ENCODE measurements at places on chromosomes 11 and 22.

DNA sequence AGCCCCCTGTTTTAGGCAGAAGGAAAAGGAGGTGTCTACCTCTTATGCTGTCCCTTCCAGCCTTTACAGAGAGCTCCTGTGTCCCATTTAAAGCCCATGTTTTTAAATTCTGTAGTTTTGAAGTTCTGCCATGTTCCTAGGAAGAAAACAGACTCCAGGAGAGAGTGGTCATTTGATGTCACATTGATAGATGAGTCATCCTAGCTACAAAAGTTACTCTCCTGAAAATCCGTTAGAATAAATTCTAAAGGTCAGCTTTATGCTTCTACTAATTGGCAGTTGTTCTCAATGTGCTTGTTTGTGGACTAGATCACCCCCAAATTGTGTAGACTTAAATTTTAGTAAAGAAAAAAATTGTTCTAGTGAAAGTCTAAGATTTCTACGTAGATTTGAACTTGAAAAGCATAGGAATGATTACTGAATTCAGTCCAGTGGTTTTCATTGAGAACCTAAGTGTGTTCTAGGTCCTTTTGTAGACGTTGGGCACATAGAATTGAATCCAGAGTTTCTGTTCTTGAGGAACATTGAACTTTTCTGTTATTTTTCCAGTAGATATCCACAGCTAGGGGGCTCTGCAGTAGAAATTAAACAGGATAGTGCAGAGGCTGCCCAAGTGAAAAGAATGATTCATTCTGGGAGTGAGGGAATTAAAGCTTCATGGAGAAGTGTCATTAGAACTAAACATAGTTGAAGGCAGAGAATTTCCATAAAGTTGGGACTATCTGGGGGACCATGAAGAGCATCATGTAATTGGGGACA, 140.6 kb upstream of the RASSF10 start:
- no peak for DNase-seq

DNA sequence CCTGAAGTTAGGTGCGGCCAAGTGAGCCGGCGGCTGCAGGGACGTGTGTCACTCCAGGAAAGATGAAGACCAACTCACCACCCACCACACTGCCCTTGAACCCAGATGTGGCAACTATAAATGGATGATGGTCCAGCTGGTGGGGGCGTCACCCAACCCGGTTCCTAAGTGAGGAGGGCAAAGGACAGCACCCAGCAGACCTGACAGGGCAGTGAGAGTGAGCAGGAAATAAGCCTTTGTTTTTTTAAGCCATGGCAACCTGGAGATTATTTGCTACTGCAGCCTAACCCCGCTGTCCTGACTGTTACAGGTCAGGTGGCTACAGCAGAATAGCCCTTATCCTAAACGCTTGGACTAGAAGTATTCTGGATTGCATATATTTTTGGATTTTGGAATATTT, 228.9 kb downstream of the CTTN start:
- DNase-seq, result no peak

DNA sequence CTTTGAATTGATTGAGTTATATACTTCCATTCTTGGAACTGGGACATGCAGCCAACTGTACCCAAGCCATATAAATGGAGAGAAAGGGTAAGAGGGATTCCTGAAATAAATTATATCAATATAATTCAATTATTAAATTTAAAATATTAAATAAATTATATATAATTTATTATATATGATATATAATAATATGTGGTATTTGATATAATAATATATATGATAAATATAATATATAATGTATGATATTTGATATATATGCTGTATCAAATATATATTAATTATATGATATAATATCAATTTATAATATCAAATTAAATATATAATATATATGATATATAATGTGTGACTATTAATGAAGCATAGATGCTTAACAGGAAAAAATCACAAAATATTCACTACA, 677.0 kb downstream of the NELL1 start:
- no peak for DNase-seq

DNA sequence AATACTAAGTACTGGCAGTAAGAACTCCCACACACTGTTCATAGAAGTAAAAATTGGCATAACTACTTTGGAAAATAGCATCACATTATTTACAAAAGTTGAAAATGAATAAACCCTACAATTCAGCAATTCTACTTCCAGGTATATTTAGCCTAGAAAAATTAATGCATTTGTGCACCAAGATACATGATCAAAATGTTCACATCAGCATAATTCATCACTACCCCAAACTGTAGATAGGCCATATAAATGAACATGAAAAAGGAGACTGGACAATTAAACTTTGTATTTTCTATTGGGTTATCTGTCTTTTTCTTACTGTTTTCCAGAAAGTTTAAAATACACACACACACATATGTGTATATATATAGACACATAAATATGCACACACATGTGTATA, 5.9 kb downstream of the OR5B21 start:
- no peak for DNase-seq

DNA sequence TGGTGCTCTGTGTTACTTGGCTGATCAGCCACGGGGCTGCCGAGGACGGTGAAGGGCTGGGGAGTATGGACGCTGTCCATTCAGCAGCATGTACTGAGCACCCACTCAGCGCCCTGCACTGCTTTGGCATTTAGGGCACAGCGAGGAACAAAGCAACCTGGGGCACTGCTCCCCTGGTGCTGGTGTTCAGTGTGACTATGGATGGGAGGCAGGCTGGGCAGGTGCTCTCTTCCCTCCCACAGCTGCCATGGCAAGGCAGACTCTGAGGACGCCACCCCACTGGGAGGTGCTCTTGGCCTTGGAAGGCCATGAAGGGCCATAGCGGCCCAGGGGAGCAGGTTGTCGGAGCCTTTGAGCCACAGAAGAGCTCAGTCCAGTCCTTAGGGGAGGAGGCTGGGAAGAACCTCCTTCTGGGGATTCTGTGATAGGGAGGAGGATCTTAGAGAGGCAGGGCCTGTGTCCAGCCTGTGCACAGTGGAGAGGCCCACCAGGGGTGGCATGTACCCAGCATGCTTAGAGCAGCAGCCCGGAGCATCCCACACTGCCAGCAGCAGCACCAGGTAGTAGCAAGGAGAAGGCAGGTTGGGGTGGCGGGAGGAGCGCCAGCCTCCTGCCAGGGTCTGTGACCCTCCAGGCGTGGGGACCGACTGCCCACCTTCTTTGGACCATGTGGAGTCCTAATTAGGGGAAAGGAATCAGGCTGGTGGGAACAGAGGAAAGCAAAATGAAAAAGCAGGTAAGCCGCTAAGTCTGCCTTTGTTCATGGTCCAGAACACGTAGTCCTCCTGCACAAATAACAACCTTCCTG, 141.8 kb downstream of the MPPED1 start:
- DNase-seq, result peak; percentile 72

- DNase-seq, result no peak
Measured at GRCh38 chr11:61753672-61754071, 1.2 kb downstream of the MYRF start.

GRCh38 chr11:13876423-13876822, 86.1 kb upstream of the SPON1 start:
- no peak for DNase-seq

DNA sequence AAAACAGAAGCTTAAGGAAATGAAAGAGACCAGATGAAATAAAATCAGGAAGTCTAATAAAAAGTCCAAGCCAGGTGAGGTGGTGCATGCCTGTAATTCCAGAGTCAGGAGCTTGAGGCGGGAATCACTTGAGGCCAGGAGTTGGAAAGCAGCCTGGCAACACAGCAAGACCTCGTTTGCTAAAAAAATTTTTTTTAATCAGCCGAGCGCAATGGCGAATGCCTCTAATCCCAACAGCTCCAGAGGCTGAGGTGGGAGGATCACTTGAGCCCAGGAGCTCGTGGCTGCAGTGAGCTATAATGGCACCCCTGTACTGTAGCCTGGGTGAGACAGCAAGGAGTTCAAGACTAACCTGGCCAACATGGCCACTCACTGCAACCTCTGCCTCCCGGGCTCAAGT, 8.0 kb downstream of the RAB6A start:
- no peak for DNase-seq

DNA sequence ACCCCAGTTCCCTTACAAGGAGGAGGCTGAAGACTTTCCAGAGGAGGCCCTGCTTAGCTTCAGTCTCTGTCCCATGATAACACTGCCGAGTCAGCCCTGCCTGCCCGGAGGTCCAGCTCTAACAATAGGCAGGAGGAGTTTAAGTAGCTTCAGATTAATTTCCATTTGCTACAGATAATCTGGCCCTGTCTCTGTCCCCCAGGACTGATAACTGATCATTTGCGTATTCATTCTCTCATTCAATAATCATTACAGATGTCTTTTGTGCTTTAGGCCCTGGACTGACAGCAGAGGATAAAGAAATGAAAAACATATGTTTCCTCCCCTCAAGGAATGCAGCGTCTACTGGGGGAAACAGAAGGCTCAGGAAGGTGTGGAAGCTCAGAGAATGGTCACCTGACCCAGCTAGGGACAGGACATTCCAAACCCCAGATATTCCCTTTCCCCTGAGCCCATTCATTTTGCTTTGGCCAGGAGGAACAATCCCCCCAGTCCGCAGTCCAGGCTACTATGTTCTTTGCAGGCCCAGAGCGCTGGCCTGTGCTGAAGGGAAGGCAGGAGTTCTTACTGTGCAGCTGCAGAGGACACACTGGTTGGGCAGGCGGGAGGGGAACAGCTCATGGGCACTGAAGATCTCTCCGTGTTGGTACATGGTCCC, 20.8 kb downstream of the CHRDL2 start:
- no peak for DNase-seq

- DNase-seq, result no peak
Measured at GRCh38 chr11:7672960-7673723, at the start of gene CYB5R2. CYB5R2 (minus strand) TSS chr11:7673500; CDS start chr11:7672825, 675 bp downstream.

- DNase-seq, result no peak
Measured at GRCh38 chr11:109275931-109276330, 146.1 kb upstream of the C11orf87 start.

- no peak for DNase-seq
Measured at GRCh38 chr11:15775015-15775541, 581.3 kb downstream of the SOX6 start.

- no peak for DNase-seq
Measured at GRCh38 chr11:92744929-92745585, 224.4 kb upstream of the MTNR1B start.

DNA sequence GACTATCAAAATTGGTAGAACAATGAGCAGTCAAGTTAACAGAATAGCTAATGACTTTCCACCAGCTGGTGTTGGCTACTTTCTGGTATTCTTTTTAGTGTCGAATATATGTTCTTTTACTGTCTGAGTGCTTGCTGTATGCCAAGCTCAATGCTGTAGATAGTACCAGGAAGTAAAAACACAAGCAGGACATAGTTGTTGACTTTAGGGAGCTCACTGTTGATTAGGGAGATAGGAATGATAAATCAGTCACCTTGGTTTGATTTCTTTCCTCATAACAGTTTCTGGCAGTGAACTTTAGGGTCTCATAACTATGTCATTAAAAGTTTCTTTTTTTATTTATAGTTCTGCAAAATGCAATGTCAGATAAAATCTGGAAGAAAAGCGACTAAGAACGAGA, 9.0 kb downstream of the HMGXB4 start:
- DNase-seq, result no peak

DNA sequence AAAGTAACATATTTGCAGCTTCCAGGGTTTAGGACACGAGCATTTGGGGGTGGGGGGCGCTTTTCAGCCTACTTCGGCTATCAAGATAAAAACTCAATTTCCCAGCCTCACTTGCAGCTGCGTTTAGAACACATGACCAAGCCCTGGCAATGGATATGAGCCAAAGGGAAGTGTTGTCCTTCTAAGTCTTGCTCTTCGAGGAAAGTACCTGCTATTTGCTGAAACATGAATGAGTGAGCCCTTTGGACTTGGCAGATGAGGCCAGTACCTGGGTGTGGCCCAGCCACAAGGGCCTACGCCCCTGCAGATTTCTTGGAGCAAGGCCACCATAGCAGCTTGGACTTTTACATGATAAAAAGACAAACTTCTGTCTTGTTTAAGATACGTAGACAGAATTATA, 60.2 kb upstream of the SORL1 start:
- no peak for DNase-seq

- no peak for DNase-seq
Measured at GRCh38 chr11:128052912-128053641, 534.3 kb downstream of the ETS1 start.

GRCh38 chr11:68904248-68904847, 657 bp downstream of the IGHMBP2 start:
- DNase-seq, result peak; percentile 74

- peak; percentile 99 for DNase-seq
Measured at GRCh38 chr11:62573592-62574362, at the start of gene EEF1G. EEF1G (minus strand) TSS chr11:62573891; CDS start chr11:62573842, 49 bp downstream.

GRCh38 chr11:46353698-46354097, 6.4 kb downstream of the DGKZ start:
- DNase-seq, result no peak

DNA sequence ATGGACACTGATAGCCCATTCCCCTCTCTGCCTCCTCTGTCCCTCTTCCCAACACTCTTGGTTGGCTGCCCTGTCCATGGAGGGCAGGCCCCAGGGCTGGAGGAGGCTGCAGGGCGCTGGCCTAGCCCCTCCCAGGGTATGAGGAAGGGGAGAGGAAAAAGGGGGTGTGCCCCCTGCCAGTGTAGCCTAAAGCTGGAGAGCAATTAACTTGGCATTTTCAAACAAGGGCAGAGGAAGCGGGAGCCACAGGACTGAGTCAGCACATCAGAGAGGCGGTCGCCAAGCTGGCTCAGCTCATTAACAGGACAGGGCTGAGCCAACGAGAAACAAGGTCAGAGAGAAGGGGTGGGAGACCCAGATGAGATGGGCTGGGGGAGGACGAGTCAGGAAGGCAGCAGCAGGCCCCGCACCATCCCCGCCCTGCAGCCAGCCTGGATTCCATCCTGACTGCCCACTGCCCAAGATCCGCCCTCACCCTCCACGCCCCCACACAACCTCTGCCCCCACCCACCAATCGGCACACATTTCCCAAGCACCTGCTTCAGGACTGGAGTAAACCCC, 76.3 kb downstream of the BUD13 start:
- DNase-seq, result peak; percentile 72

DNA sequence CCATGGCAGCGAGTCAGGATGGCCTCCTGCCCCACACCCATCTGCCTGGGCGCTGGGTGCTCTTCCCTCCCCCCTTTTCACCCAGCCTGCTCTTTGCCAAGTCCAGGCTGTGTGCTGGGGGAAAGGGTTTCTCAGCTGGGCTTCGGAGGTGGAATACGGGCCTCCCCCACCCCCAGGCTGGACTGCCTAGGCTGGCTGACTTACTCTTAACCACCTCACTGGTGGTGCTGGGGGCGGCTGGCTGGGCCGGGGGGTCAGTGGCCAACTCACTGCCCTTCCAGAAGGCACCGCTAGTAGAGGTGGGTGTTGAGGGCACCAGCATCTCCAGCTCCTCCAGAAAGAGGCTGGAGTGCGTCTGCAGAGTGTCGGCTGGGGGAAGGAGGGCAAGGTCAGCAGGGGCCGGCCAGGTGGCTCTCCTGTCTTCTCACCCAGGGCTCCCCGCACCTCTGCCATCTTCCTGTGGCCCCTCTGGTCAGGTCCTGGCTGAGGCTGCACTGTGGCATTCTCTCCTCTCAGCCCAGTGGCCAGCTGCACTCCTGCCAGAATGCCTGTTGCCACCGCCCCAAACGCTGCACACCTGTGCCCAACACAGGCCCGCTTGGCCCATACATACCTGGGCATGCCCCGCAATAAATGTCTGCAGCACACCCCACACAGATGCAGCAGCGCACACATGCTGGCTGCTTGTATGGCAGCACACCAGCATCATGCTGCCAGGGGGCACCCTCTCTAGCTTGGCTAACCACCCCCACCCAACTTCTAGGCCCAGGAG, 9.7 kb downstream of the PITPNM1 start:
- DNase-seq, result no peak
